ENCODE measurements at places on chromosomes 2 and 18.
A peak's percentile ranks its signal among the peaks of the same experiment; 100 is the strongest.

GRCh38 chr2:230225486-230225885 lies at the start of gene SP140:
TSS of gene SP140 (plus strand) at chr2:230225736. CDS start at chr2:230225845, 109 bp downstream.
- DNase-seq = no peak

DNA sequence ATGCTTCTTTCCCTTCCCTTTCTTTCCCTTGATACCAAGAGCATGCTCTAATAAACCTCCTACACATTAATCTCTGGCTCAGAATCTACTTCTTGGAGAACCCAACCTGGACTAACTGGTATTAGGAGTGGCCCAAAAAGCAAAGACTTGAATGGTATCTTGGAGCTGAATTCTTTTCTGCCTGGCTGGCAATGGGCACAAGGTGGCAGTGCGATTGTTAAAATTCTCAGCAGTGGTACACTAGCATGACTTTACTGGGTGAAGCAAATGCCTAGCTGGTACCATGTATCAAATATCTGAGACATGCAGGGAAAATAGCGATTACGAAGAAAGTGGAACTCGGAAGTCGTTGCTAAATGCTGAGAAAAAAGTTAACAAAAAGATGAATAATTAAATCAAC lies 376.1 kb downstream of the XIRP2 start:
- DNase-seq = no peak

DNA sequence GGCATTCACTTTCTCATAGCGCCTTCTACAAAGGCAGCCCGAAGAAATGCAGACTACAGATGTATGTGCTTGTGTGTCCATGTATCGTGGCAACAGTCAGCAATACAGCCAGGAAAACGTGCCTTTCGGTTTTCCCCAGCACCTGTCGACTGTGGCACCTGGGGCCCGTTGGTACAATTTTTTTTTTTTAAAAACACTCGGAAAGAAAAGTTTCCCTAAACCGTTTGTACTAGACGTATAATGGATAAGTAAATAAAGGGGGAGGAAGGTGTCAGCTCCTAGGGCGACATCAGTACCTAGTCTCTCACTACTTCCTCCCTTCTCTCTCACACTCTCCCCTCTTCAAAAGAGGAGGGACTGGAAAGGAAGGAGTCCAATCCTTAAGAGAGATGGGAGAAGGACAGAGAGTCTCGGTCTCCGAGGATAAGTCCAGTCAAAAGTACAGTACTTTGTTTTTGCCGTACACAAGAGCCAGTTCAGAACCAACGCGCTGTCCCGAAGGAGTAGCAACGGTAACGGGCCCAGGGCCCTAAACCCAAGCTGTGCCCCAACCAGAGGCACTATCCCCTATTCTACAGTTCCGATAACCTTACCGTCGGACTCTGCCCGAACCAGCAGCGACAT lies 759 bp downstream of the PPP4R3B start:
- DNase-seq = no peak

DNA sequence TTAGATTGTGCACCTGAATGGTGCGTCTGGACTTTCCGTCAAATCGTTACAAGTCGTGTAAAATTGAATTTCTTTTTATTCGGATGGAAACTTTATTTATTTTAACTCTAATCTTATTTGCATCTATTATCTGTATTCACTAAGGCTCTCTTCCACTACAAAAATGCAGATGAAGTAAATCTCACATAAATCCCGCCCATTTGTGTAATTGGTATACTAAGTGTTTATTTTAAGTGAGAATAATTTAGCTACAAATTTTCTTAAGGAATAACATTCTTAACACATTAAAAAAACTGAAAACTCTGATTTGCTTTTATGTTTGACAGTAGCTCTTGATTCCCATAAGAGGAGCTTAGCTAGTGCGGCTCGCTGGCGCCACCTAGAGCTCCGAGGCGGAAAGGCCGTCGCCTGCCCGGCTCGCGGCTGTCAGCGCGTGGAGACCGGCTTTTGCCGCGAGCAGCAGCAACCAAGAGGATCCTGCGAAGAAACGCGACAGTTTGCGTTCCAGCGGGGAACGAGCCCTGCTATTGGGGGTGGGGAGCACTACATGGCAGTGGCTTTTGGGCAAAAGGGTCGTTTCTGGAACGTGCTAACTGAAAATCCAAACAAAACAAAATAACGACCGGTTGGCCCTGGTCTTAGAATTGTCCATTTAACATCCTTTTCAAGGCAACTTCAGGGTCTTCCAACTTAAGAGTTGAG lies 6.7 kb downstream of the SP9 start:
- no peak for DNase-seq

- peak; percentile 55 for DNase-seq
Measured at GRCh38 chr2:71008342-71008741, 13.7 kb upstream of the TEX261 start.

DNA sequence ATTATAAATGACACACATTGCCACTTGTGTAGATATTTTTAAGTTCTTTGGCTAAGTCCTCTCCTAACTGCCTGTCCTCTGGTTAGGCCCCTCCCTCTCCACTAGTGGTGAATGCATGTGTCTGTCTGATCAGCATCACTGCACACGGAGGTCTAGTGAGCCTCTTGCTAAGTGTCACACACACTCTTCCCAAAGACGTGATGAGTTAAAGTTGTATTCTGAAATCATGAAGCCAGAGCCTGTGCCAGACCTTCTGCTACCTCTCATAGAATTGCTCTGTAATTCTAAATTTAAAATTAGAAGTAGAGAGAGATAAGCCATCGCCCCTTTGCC lies 41.3 kb downstream of the RALB start:
- DNase-seq = no peak

- no peak for DNase-seq
Measured at GRCh38 chr2:178449700-178450523, 1.1 kb downstream of the PRKRA start.

DNA sequence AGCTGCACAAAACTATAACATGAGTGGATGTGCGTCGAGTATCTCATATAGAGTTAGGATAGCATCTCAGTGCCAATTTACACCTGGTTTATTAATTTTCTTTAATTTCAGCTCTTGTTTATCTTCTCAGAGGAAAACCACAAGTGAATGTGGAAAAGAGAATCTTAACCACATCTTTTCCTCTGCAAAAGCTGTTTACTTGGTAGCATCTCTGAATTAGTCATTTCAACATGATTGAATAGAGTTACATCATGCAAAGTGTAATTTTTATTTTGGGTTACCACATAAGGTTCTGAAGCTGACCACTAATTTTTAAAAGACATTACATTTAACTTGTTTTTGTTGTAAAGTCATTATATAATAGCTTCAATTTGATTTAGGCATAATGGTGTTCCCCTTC lies 83.8 kb upstream of the FAM237A start:
- no peak for DNase-seq

DNA sequence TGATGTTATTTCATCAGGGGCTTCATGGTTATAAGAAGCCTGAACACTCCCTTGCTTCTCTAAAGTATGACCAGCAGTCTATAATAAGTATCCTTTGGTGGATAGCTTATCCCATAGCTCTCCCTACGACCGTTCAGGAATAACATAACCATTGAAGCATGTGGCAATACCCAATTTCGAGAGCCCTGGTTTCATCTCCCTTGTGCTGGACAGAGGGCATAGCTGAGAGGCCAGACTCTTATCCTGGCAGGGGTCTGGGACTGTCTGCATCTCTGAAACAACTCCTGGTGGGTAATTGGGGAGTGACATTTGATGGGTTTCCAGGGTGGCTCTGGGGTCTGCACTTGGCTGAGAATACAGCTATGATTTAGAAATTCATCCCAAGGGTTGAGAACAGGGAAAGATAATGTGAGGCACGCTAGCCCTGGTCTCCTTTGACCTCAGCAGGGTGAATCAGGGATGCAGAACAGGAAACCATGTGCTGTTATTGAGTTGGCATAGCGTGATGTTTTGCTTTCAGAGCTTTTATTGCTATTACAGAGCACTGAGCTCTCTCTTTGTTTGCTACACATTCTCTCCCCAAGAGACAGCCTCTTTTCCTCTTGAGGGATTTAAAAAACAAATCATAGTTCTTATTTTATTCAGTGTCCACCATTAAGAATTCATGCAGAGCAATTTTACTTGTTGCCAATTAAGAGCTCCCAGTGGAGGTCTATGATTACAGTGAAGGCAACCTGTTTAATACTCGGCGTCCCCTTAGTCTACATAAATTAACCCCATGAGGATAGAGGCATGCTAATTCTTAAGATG lies 274.5 kb downstream of the NCKAP5 start:
- DNase-seq = no peak

DNA sequence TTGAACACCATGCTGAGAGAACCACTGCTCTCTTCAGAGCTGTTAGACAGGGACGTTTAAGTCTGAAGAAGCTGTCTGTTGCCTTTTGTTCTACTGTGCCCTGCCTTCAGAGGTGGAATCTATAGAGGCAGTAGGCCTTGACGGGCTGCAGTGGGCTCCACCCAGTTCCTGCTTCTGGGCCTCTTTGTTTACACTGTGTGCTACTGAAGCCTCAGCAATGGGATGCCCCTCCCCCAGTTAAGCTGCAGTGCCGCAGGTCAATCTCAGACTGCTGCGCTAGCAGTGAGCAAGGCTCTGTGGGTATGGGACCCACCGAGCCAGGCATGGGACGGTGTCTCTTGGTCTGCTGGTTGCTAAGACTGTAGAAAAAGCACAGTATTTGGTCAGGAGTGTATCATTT lies 162.3 kb upstream of the NXPH2 start:
- DNase-seq = no peak

DNA sequence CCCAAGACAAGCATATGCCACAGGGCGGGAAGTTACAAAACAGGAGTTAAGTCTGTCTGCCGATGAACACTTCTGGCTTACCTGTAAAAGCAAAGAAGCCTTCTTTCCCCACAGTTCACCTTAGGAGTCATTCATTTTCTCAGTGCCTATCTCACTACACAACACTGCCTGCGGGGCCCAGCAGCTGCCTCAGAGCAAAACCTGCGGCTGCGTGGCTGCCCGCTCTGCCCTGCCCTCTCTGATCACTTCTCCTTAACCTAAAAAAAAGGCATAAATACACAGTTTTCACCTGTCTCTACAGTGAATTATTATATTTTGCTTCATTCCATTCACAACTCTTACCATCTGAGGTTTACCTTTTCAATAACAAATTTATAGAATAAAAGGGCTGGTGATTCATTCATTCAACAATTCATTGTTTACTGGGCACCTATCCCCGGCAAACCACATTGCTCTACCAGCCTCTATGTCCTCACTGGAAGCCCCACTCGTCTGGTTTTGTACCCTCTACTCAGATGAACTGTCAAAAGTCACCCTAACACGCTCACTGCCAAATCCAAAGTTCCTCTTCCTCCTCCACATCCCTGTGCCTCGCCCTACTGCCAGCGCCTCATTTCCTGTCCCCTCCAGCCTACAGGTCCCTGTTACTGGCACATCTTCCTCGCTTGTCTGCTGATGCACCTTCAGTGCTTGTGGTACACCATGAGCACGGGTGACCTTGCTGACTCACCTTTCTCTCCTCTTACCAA lies 31.4 kb downstream of the AFG3L2 start:
- no peak for DNase-seq

GRCh38 chr2:29075894-29076705 lies 1.8 kb upstream of the PCARE start:
- no peak for DNase-seq

DNA sequence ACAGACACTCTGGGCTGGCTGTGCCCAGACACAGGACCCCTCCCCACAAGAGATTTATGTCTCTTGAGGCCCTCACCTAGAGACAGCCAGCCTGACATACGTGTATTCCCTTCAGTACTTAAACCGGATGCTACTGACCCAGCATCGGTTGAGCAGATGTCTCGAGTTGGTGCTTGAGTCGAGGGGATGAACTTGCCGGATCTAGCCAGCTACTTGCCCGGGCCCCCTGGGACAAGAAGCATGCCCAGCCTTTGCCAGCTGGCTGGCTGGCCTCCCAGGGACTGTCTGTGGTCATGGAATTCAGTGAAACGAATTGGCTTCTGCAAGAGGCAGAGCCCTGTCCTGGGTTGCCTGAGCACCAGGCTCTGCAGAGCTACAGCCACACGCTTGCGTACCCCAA lies 36.0 kb downstream of the DNMT3A start:
- DNase-seq = no peak

DNA sequence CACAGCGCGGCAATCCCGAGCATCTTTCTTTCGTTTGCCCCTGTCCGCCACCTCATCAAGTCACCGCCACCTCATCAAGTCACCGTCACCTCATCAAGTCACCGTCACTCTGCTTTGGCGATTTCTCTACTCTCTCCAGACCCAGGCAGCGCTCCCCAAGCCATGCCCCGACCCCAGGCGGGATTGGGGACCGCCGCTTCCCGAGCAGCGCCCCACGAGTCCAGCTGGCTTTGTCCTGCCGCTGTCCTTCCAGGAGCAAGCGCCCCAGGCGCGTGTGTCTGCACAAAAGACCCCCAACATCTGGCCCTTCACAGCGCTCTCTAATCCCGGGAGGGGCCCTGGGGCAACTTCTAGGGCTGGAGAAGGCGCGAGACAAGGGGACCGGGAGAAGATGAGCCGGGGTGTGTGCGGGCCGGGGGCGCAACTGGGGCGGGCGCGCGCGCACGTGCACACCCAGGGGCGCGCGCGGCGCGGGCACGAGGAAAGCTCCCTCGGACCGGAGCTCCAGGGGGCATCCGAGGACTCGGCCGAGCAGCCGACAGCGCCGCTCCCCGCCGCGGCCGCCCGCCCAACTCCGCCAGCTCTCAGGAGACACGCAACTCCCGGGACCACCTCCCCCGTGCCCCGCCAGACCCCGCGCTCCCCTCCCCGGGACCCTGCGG lies 633 bp upstream of the RNF152 start:
- no peak for DNase-seq

DNA sequence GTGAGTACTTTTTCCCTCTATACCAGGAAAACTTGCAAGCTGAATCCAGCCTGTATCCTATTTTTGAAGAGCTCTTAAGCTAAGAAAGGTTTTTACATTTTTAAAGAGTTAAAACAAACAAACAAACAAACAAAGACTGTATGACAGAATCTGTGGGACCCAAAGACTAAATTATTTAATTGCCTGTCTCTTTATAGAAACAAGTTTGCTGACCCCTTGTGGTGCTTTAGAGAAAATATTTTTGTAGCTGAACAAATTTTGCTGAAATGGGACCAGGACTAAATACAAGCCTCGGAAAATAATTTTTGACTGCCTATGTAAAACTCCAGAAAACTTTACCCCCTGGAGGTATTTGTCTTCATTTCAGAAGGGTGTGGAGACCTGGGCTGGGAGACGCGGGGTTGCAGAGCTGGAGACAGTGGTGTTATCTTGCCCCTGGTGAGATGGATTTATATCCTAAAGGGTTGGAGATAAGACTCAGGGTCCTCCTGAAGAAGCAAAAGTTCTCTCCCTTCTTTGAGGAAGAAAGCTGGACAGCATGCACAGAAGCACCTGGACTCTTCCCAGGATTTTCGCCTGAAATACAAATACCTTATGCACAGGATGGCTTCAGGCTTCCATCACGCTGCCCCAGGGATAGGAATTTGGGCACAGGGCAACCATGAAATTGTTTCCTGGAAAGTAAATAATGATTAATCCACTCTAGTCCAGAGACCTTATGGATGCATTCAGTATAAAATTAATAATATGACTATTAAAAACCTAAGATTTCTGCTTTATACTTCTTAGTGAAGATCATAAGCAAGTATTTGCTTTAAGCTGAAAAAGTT lies 54.3 kb downstream of the TMX3 start:
- DNase-seq = no peak

Measured in mesenteric fat pad (tissue), 1 donor.